Mesothelial cell of epicardium (in vitro differentiated cells): ENCODE measurements at places on chromosomes 6 and 20. TPM values are rescaled to one million over a fixed set of nuclear protein-coding genes. Genes with fewer than 3 reads are reported as not detected.

- H3K4me1 ChIP-seq, result no peaks in the 10 kb centered on the region
- H3K36me3 ChIP-seq, result no peaks in the 10 kb centered on the region
- no peak overlapping the region for H3K27ac ChIP-seq
- no peak overlapping the region for H3K4me3 ChIP-seq
- no peak for DNase-seq
These were observed 25.0 kb downstream of the CRYBG1 start for GRCh38 chr6:106385530-106385929.

DNA sequence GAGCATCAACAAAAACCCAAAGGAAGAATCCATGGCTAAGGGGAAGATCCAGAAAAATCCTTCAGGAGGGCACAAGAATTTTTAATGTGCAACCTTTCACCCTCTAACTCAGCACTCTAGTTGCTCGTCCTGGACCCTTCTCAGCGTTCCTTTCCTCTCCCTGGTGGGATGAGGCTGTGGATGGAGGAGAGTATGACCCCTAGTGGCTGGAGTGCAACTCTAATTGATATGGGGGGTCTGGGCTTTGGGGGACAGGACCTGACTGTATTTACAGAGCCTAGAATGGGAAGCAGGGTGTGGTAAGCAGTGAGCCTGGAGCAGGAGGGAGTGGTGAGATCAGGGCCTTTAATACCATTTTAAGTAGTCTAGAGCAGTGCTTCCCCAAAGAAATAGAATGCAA lies 83.9 kb upstream of the CEP85L start:
- peaks cover 6% of the 10 kb centered on the region for H3K27me3 ChIP-seq
- no peaks in the 10 kb centered on the region for H3K36me3 ChIP-seq
- H3K27ac ChIP-seq, result no peak overlapping the region

GRCh38 chr20:13337090-13337784 lies 116.2 kb downstream of the ISM1 start:
- H3K27ac ChIP-seq, result no peak overlapping the region
- no peaks in the 10 kb centered on the region for H3K27me3 ChIP-seq
- H3K4me1 ChIP-seq, result peaks cover 14% of the 10 kb centered on the region

DNA sequence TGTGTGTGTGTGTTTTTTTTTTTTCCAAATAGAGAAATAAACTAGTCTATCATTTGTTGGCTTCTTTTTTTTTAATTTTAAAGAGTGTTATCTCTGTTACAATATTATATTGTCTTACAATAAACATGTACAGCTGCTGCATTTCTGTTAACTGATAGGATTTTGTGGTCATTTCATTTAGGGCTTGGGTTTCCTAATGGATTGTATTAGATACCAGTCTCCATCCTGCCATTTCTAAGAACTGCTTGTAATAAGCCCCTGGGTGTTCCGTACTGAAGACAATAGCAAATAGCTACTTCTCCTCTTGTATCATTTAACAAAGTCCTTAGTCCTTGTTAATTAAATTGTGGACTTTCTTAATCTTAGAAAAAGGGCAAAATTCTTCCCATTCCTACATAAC lies 45.7 kb downstream of the SOBP start:
- H3K4me3 ChIP-seq, result no peak overlapping the region
- H3K27ac ChIP-seq, result no peak overlapping the region
- no peaks in the 10 kb centered on the region for H3K36me3 ChIP-seq

DNA sequence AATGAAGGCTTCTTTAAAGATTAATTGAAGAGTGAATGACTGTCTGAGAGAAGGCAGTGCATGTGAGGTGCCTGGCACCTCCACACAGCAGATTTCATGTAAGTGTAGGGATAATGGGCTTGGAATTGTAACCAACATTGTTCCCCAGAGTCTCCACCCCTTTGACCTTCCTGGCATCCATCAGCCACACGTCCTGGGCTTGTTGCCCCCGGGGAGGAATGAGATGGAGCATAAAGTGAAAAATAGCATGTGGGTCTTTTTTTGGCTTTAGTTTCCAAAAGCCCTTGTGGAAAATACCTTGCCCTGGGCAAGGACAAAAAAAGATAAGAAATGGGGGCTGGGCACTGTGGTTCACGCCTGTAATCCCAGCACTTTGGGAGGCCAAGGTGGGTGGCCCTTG lies 242.2 kb upstream of the ECI2 start:
- no peak overlapping the region for H3K27ac ChIP-seq
- no peak overlapping the region for H3K4me3 ChIP-seq
- H3K4me1 ChIP-seq, result peaks cover 3% of the 10 kb centered on the region
- no peaks in the 10 kb centered on the region for H3K27me3 ChIP-seq

DNA sequence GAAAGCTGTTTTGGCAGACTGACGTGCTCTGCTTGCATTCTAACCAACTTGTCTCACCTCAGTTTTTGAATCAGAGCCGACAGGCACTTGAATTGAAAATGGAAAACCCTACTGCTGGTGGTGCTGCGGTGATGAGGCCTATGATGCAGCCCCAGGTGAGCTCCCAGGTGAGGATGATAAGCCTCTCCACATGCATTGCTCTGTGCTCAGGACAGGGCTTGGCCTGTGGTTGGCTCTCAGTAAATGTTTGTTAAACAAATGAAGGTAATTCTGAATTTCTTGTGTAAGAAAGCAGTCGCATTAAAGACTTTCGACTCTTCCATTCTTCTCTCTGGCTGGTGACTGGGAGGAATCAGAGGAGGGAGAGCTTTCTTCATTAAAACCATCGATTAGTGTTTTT lies 136.3 kb downstream of the SULF2 start:
- peaks cover 46% of the 10 kb centered on the region for H3K36me3 ChIP-seq
- H3K27ac ChIP-seq, result peak overlapping the region; percentile 56

GRCh38 chr6:12570461-12571030 lies 146.0 kb upstream of the PHACTR1 start:
- DNase-seq, result no peak
- peaks cover 19% of the 10 kb centered on the region for H3K4me1 ChIP-seq
- H3K4me3 ChIP-seq, result no peak overlapping the region
- H3K27ac ChIP-seq, result peak overlapping the region; percentile 67
- no peaks in the 10 kb centered on the region for H3K27me3 ChIP-seq

Gene SLCO4A1
- total RNA-seq, result 3.7 to 4.5 TPM (median 4.3 TPM) in 3 replicates

DNA sequence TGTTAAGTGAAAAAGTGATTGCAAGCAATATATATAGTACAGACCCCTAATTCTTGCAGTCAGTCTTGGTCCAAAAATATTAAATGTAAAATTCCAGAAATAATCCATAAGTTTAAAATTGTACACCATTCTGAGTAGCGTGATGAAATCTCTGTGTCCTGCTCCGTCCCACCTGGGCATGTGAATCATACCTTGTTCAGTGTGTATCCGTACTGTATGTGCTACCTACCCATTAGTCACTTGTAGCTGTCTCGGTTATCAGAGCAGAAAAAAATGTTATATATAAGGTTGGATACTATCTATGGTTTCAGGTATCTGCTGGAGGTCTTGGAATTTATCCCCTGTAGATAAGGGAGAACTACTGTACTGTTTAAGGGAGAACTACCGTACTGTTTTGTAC lies 16.3 kb downstream of the IRAK1BP1 start:
- no peaks in the 10 kb centered on the region for H3K27me3 ChIP-seq
- no peak overlapping the region for H3K4me3 ChIP-seq
- H3K36me3 ChIP-seq, result peaks cover 33% of the 10 kb centered on the region
- no peak for DNase-seq

DNA sequence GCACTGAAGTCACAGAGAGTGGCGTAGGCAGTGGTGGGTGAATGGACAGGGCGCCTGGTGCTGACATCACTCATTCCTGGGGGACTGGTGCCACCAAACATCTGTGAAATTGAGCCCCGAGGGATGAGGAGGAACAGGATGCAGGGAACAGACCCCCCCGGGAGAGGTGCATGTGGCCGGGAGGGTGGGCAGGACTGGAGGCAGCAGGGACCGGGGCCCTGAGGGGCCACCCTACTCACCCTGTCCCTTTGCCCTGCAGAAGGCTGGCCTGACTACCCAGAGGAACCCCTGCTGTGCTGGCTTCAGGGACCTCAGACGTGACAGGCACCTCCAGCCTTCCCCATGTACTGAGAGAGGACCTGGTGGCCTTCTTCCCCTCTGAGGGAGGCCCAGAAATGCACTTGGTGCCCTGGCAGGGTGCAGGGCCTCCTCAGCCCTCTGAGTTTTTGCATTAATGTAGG lies 25.1 kb downstream of the SYNDIG1 start:
- H3K27me3 ChIP-seq, result no peaks in the 10 kb centered on the region
- H3K36me3 ChIP-seq, result no peaks in the 10 kb centered on the region
- peaks cover 10% of the 10 kb centered on the region for H3K4me1 ChIP-seq
- no peak overlapping the region for H3K4me3 ChIP-seq

- H3K4me1 ChIP-seq, result peaks cover 2% of the 10 kb centered on the region
- no peak overlapping the region for H3K27ac ChIP-seq
- H3K27me3 ChIP-seq, result peaks cover 91% of the 10 kb centered on the region
- no peak for DNase-seq
- H3K36me3 ChIP-seq, result no peaks in the 10 kb centered on the region
- H3K4me3 ChIP-seq, result no peak overlapping the region
These were observed 9.3 kb downstream of the ULBP2 start for GRCh38 chr6:149951096-149951495.

- H3K27me3 ChIP-seq, result no peaks in the 10 kb centered on the region
- H3K4me3 ChIP-seq, result no peak overlapping the region
- H3K27ac ChIP-seq, result no peak overlapping the region
- DNase-seq, result no peak
These were observed 27.5 kb downstream of the MAN1A1 start for GRCh38 chr6:119322034-119322433.

Gene ALDH8A1
- total RNA-seq, result 0.60 to 1.3 TPM (median 1.1 TPM) in 3 replicates

Gene HLA-DMB
- total RNA-seq, result not detected in 3 replicates

DNA sequence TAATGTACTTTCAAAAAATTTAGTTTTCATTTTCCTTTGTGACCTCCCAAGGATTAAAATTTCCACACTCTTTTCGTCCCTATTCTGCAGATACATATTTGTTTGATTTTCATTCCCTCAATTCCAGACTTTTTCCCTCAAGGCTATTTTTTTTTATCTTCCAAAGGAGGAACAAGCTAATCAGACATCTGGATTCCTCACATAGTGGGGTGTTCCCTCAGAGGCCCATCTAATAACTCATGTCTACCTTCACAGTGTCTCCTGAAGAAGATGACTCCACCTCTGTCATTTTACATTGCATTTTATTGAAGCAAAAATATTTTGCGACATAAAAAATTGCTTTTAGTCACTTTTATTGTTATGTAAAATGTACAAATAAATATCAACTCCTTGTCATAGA lies 122.2 kb downstream of the RFPL4B start:
- no peak for DNase-seq
- peaks cover 22% of the 10 kb centered on the region for H3K4me1 ChIP-seq
- no peaks in the 10 kb centered on the region for H3K27me3 ChIP-seq
- no peak overlapping the region for H3K4me3 ChIP-seq

- DNase-seq, result peak; percentile 8
- H3K36me3 ChIP-seq, result no peaks in the 10 kb centered on the region
- peaks cover 4% of the 10 kb centered on the region for H3K4me1 ChIP-seq
- H3K4me3 ChIP-seq, result no peak overlapping the region
- H3K27ac ChIP-seq, result no peak overlapping the region
These were observed 92.9 kb upstream of the BHLHE23 start for GRCh38 chr20:63099456-63100173.

- no peaks in the 10 kb centered on the region for H3K36me3 ChIP-seq
- no peaks in the 10 kb centered on the region for H3K4me1 ChIP-seq
- H3K27me3 ChIP-seq, result peaks cover 32% of the 10 kb centered on the region
- H3K27ac ChIP-seq, result no peak overlapping the region
- DNase-seq, result no peak
These were observed 25.6 kb upstream of the SLPI start for GRCh38 chr20:45279992-45280391.

- no peak overlapping the region for H3K4me3 ChIP-seq
- no peak for DNase-seq
- peak overlapping the region; percentile 86 for H3K27ac ChIP-seq
- H3K27me3 ChIP-seq, result no peaks in the 10 kb centered on the region
- no peaks in the 10 kb centered on the region for H3K36me3 ChIP-seq
These were observed 52.9 kb downstream of the SLC35B3 start for GRCh38 chr6:8382434-8382833.

- peak overlapping the region; percentile 32 for H3K27ac ChIP-seq
- H3K4me3 ChIP-seq, result peak overlapping the region; percentile 72
- peak; percentile 45 for DNase-seq
These were observed 1.1 kb upstream of the SLC22A23 start for GRCh38 chr6:3457710-3458602.

- peak overlapping the region; percentile 37 for H3K27ac ChIP-seq
- no peak for DNase-seq
- H3K4me1 ChIP-seq, result peaks cover 9% of the 10 kb centered on the region
- peaks cover 38% of the 10 kb centered on the region for H3K27me3 ChIP-seq
- no peaks in the 10 kb centered on the region for H3K36me3 ChIP-seq
These were observed 161.6 kb upstream of the EXOC2 start for GRCh38 chr6:854406-855118.

Gene STMND1
- total RNA-seq, result 0.34 to 0.38 TPM in 2 of 3 replicates, not detected in the other

Gene MPIG6B
- total RNA-seq, result 0.16 to 0.33 TPM (median 0.25 TPM) in 3 replicates

Gene BFSP1
- total RNA-seq, result 5.2 to 5.8 TPM (median 5.7 TPM) in 3 replicates

Gene SNAP91
- total RNA-seq, result 0.40 to 1.3 TPM (median 0.88 TPM) in 3 replicates

DNA sequence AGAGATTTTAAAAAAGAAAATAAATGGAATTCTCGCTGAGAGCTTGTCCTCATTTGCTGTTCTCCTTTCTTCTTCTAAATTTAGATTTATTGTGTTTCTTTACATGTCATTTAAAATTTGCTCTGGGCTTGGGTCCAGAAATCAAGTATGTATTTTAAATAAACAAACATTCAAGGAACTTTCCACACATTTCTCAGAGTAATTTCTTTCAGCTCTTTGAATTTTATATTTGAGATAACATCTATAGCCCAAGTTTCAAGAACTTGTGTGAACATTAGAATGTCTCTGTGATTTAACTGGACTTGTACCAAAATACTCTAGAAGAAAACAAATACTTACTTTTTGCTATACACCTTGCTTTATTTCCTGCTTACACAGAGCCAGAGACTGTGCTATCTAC lies 192.3 kb downstream of the TMEM200A start:
- H3K4me1 ChIP-seq, result peaks cover 46% of the 10 kb centered on the region
- H3K27ac ChIP-seq, result peak overlapping the region; percentile 52
- no peaks in the 10 kb centered on the region for H3K36me3 ChIP-seq
- H3K27me3 ChIP-seq, result no peaks in the 10 kb centered on the region

Gene DOK5
- 3.3 to 3.7 TPM (median 3.7 TPM) in 3 replicates for total RNA-seq

- no peaks in the 10 kb centered on the region for H3K36me3 ChIP-seq
- peak overlapping the region; percentile 63 for H3K27ac ChIP-seq
- peak; percentile 45 for DNase-seq
These were observed 18.8 kb downstream of the MRAP2 start for GRCh38 chr6:84052204-84052882.

- H3K27me3 ChIP-seq, result peaks cover 3% of the 10 kb centered on the region
- no peak for DNase-seq
- H3K27ac ChIP-seq, result no peak overlapping the region
- H3K4me1 ChIP-seq, result no peaks in the 10 kb centered on the region
- no peak overlapping the region for H3K4me3 ChIP-seq
- H3K36me3 ChIP-seq, result no peaks in the 10 kb centered on the region
These were observed 489.5 kb downstream of the CDH26 start for GRCh38 chr20:60447703-60448102.

GRCh38 chr6:7045331-7045730 lies 62.4 kb upstream of the RREB1 start:
- no peaks in the 10 kb centered on the region for H3K36me3 ChIP-seq
- H3K4me1 ChIP-seq, result peaks cover 30% of the 10 kb centered on the region
- no peak overlapping the region for H3K4me3 ChIP-seq
- no peak for DNase-seq

- no peak for DNase-seq
- H3K36me3 ChIP-seq, result no peaks in the 10 kb centered on the region
- no peak overlapping the region for H3K4me3 ChIP-seq
- no peak overlapping the region for H3K27ac ChIP-seq
These were observed 30.8 kb downstream of the COL9A1 start for GRCh38 chr6:70272071-70272470.
